ENCODE measurements at places on chromosomes 12 and 14.

DNA sequence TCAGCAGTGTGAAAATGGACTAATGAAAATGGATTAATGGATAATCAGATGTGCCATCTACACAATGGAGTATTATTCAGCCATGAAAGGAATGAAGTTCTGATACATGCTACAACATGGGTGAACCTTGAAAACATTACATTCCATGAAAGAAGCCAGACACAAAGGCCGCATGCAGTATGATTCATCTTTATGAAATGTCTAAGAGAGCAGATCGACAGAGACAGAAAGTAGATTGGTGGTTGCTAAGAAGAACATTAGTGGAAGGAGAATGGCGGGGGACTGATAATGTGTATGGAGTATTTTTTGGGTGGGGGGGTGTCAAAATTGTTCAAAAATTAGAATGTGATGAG lies 47.3 kb downstream of the PRKAB1 start:
- DNase-seq, result no peak

DNA sequence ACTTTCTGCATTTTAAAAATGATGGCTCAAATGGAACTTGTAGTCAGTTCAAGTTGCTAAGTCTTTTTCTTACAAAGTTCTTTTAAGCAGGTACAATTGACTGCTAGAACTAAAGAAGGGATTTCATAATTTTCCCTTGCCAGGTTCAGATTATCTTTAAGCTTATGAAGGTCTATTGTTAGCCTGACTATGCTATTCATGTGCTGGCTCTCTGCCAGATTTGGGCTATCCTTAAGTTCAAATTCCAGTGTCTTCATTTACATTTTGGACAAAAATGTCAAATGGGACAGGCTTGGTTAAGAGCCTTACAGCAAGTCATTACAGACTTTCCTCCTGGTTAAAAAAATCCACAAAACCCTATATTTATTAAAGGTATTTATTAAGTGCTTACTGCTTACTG lies 42.3 kb downstream of the INSM2 start:
- no peak for DNase-seq

DNA sequence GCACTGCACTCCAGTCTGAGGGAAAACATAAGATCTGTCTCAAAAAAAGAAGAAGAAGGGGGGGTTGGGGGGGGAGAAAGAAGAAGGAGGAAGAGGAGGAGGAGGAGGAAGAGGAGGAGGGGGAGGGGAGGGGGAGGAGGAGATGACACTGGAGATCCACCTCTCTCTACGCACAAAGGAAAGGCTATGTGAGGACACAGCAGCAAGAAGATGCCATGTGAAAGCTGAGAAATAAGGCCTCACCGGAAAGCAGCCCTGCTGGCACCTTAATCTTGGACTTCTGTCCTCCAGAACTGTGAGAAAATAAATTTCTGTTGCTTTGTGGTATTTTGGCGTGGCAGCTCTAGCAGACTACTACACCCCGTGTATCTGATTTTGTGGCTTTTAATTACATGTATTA lies 477.9 kb downstream of the MED13L start:
- DNase-seq, result no peak

DNA sequence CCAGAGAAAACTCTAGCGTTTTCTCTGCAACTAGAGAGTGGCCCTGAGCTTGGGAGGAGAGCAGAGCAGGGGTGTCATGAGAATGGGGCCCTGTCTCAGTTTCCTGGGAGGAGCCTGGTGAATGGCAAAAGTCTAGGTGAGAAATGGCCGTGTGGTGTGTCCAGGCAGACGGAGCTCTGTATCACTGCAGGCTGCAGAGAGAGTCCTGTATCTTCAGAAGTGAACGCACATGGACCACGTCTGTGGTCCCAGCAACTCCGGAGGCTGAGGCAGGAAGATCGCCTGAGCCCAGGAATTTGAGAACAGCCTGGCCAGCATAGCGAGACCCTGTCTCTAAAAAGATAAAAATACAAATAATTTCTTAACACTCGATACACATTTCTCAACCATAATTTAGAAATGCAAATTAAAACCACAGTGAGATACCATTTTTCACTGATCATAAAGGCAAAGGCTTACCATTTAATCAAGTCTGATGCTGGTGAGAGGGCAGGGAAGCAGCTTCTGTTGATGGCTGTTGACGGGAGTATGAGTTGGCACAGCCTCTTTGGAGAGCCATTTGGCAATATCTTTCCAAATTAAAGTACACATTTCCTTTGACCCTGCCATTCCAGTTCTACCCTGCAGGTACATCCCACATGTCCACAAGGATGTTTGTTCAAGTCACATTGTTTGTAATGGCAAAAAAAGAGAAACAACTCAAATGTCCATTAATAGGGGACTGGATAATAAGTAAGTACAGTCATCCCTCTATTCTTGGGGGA lies 51.0 kb downstream of the NFKBIA start:
- DNase-seq, result no peak

GRCh38 chr12:131002216-131002631 lies 48.5 kb downstream of the ADGRD1 start:
- no peak for DNase-seq

DNA sequence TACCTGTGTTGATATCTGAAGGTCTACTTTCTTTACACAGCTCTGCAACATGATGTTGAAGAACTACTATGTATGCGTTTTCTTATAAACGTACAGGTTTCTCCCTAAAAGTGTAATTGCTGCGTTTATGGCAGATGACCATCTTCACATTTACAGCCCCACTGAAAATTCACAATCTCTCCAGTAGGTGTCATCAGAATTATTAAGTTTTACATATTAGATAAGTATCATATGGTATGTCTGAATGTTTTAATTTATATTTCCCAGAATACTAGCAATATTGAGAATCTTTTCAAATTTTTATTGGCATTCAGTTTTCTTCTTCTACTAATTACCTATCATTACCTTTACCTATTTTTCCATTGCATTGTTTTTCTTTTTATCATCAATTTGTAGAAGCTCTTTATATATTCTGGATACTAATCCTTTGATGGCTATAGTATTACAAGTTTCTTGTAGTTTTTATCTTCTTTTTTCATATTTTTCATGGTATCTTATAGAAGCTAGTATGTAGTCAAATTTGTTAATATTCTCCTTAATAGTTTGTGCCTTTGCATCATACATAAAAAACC lies 123.5 kb downstream of the CAPZA3 start:
- DNase-seq, result no peak

DNA sequence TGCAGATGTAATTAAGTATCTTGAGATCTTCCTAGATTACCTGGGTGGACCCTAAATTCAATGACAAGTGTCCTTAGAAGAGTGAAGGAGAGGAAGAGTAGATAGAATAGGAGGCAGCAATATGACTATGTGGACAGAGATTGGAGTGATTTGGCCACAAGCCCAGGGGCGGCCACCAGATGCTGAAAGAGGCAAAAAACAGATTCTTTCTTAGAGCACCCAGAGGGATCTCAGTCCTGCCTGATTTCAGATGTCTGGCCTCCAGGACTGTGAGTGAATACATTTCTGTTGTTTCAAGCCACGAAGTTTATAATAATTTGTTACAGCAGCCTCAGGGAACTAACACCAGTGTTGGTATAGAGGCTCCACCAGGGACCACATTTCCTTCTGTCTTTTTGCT lies 67.3 kb downstream of the DACT1 start:
- DNase-seq, result no peak

- no peak for DNase-seq
Observed at GRCh38 chr14:104036212-104036611, 49.3 kb upstream of the ASPG start.

GRCh38 chr14:100426314-100426713 lies 103.2 kb downstream of the SLC25A47 start:
- DNase-seq, result no peak

DNA sequence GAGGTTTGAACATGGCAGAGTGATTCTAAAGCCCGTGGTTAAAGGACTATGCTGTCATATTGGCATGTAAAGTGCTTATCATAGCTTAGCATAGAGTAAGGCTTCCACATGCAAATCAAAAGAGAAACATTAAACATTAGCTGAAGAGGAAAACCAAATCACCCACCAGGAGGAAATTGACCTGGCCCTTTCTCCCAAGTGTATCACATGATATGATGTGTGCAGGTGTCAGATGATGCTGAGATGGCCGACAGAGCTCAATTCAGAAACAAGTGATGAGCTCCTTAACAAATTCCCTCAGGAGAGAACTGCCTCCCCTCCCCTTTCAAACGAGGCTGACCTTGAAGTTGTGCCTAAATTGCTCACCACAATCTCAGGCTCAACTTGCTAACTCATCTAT lies 217.1 kb upstream of the BTG1 start:
- no peak for DNase-seq

GRCh38 chr12:94571556-94571955 lies 78.8 kb downstream of the TMCC3 start:
- no peak for DNase-seq

DNA sequence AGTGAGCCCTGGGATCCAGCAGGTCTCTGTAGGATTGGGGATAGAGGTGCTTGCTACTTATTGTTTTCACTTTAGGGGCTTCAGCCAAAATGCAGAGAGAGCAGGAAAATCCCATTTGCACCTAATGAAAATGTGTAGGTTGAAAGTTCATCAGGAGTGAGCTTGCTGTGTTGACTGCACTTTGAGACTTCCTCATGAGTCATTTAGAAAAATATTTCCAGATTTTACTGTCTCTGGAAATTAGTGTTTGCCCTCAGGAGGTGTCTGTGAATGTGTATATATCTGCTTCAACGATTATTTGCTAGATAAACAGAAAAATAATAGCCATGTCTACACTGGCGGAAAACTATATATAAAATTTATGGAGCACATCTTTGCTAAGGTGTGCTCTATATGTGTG lies 159.3 kb downstream of the CAND1 start:
- DNase-seq, result no peak

DNA sequence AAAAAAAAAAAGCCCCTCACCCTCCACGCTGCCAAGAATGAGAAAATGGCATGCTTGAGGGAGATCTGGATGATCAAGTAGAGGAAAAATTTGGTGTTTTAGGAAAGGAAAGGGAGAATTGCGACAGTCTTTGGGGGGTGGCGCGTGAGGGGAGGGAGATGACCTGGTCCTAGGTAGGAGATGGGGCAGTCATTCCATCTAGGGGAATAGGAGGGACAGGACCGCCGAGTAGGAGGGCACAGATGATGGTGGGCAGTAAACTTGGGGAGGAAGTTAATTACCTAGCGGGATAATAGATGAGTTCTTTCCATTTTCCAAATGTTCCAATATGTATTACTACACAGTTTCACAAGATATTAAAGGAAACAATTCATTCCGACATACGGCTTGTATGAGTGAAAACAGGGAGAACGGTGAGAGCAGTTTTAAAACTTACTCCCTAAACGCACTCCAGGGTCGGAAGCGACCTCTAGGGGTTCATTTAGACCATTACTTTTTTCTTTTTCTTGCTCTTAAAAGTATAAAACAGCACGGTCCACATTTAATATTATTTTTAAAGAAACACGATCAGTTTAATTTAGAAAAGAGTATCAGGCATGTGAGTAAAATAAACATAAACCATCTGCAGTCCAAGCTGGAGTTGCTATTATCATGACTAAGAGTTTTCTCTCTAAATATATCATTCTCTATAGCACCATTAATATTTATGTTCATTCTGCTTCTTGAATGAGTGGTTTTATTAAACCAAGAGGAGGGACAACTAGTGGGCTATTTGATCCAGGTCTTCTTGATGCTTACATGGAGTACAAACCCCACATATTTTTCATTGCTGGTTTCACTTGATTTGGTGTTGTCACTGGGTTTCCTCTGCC lies 3.0 kb upstream of the FNTB start:
- no peak for DNase-seq

GRCh38 chr12:8629486-8630033 lies 16.9 kb upstream of the AICDA start:
- no peak for DNase-seq

DNA sequence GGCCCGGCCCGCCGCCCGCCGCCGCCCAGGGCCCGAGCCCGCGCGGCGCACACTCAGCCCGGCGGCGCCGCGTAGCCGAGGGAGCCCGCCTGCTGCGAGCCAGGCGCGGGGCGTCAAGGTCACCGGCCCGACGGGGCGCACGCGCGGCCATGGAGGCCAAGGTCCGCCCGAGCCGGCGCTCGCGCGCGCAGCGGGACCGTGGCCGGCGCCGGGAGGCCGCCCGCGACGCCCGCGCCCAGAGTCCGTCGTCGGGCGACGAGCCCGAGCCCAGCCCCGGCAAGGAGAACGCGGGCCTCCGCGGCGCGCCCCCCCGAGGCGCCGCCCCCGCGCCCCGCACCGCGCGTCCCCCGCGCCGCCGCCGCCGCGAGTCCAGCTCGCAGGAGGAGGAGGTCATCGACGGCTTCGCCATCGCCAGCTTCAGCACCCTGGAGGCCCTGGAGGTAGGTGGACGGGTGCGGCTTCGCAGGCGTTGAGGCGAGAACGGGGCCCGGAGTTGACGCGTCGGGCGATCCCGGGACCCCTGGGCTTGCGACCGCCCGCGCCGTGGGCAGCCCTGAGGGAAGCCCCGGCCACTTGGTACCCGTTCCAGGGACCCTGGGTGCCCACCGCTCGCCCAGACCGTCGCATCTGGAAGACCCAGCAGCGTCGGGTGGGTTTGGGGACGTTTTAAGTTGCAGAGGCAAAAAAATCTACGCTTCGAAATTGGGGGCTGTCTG lies 629 bp downstream of the FBRSL1 start:
- DNase-seq, result no peak

DNA sequence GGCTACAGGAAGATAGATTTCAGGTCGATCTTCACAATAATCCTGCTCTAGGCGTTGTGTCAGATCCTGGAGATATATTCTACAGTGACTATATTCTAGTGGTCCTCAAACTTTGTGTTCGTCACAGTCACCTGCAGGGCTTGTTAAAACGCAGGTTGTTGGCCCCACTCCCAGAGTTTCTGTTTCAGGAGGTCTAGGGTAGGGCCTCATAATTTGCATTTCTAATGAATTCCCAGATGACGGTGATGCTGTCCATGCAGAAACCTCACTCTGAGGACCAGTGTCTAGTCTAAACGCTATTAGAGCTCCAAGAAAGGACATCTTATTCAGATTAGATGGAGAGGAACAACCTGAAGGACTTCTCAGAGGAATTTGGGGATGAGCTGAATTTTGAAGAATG lies 13.2 kb upstream of the SLC6A13 start:
- no peak for DNase-seq

GRCh38 chr14:50022661-50023060 lies 93.7 kb downstream of the VCPKMT start:
- no peak for DNase-seq

- no peak for DNase-seq
Observed at GRCh38 chr12:459430-460258, at the start of gene B4GALNT3. TSS of gene B4GALNT3 (plus strand) at chr12:459939. CDS start at chr12:460377, 438 bp downstream.

DNA sequence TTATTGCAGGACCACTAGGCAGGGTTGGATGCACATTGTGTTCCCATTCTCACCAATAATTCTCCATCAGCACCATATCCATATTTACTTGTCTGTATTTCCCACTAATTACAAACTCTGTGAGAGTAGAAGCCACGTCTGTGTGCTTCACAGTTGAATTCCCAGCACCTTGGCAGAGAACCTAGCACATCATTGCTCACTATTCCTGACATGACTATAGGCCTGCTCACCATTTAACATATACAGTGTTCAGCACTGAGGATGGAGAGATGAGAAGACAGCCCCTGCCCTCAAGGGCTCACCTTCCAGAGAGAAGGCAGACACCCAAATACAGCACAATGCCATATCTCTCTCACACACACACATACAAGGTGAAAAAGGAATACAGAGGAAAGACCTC lies 5.0 kb downstream of the DAD1 start:
- DNase-seq, result no peak

Data from CMK (cell line).